ENCODE measurements at places on chromosomes 5 and 9. TPM values are rescaled to one million over a fixed set of nuclear protein-coding genes. Genes with fewer than 3 reads are reported as not detected.

UBTD2 gene
- total RNA-seq = 23.2 TPM

PCDHA3 gene
- total RNA-seq = 0.17 TPM

BSPRY gene
- total RNA-seq = not detected

NEURL1B gene
- 2.6 TPM for total RNA-seq
